Fibroblast of the aortic adventitia (primary cell): ENCODE measurements at places on chromosomes 12 and 14.
A peak's percentile ranks its signal among the peaks of the same experiment; 100 is the strongest.

DNA sequence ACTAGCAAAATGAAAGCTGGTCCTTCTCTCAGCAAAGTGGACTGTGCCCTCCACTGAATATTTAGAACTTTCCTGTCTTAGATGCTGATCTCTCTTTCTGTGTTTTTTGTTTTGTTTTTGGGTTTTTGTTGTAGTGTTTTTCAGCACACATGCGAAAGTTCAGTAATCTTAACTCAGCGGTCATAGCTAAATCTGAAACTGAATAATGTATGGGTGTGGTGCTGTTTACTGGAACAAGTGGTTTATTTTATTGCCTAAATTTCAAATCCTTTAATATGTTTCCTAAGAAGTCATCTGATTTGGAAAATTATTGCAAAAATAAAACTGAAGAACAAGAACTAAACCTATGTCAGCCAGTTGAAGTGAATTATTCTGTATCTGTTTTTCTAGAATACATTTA is 116.0 kb upstream of the LRIG3 start:
- peak; percentile 7 for DNase-seq

GRCh38 chr14:96143906-96144305 is 60.7 kb upstream of the BDKRB2 start:
- no peak for DNase-seq

DNA sequence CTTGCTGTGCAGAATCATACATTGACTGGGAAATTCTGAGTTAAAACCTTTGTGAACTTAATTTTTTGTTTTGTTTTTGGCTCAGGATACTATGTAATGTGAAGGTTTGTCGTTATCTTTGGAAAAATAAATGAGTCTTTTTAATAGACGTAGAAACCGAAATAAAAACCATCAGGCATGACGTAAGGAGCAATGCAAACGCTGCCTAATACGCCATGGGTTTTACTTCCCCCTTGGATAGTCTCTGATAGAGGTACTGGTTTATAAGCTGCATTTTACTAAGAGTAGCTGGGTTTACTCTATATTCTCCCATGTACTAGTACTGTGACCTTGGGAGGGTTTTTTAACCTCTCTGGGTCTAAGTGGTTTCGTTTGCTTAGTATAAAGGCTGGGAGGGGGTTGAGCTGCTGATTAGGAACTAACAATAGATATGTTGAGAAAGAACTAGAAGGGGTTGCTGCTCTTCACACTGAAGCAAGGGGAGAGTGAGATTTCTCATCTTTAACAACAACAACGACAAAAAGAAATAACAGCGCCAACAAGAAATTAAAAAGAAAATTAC is 66.8 kb upstream of the SLCO1C1 start:
- no peak for DNase-seq

GRCh38 chr14:20215196-20215595 is 8.3 kb upstream of the OR11H6 start:
- peak; percentile 38 for DNase-seq

GRCh38 chr14:67581643-67582042 is 18.4 kb downstream of the PIGH start:
- DNase-seq = no peak
